ENCODE measurements at places on chromosomes 6 and 20.
A peak's percentile ranks its signal among the peaks of the same experiment; 100 is the strongest.

DNA sequence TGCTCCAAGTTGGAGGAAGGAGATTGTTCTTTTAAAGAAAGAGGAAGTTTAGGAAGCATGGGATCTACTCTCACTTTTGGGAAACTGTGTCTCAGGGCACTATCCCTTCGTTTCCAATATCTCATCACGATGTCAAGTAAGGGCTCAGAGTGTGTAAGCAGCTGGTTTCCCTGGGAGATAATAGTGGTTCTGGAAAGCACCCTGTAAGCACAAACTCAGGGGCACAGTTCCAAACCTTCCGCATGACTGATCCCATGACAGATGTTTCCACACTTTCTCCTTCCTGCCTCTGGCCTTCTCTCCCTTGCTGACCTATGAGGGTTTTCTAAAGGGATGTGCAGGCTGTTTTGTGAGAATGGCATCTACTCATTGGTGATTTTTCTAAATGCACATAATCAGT, 33.9 kb downstream of the ADTRP start:
- peak; percentile 91 for DNase-seq

GRCh38 chr6:33707771-33708170, 3.7 kb downstream of the UQCC2 start:
- no peak for DNase-seq

DNA sequence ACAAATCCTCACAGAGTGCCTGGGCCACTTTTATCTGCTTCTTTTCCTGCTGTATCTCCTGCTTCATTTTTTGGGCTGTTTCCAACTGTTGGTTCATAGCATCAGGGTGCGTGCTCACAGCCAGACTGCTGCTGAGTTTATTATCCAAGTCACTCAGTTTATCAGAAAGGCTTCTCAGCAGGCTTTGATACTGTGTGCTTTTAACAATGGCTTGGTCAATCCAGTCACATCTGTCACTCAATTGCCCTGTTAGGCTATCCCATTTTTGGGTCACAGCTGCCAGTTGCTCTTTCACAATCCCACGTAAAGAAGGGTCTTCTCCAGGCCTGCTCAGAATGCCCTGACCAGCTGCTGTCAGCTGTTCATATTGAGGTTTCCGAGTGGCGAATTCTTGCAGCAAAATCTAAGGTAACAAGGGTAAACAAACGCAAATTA, 87.2 kb downstream of the DST start:
- DNase-seq: no peak

DNA sequence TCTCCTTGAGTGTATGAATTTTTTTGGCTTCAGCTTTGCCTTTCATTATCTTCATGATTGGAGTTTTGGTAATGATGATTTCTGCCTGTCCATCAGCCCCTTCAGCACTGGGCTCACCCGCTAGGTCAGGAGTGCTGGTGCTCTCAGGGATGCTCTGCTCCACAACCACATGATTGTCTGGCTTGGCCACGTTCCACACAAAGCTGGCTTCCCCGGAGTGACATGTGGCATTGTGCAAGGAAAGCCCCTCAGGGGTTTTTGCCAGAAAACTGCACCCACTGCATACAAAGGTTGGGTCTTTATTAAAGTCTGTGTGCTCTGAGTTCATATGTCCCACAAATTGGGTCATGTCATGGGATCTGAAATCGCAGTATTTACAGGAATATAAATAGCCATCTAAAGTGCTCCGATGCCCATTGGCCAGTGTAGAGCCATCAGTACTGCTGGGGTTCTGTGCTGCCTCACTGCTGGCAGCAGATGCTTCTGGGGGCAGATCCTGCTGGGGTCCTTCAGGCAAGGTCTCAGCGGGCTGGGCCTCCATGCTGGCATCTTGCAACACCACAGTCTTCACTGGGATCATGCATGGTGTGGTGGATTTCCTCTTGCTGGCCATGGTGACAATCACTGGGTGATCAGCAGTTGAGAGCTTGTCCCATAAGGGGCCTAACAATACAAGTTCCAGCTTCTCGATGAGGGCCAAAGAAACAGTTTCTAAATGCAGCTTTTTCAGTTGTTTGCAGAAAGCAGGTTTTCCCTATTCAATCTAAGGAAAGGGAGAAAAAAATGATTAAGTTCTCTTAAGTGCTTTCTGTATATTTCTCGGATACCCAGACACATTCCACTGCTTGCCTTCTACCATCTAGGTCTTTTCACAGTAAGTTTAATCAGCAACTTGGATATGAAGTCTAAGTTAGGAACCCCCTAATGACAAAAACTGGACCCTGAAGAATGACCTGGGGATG, 67.2 kb downstream of the PLCG1 start:
- DNase-seq: no peak

- DNase-seq: no peak
Observed at GRCh38 chr20:50138479-50139393, 14.8 kb downstream of the PEDS1 start.

DNA sequence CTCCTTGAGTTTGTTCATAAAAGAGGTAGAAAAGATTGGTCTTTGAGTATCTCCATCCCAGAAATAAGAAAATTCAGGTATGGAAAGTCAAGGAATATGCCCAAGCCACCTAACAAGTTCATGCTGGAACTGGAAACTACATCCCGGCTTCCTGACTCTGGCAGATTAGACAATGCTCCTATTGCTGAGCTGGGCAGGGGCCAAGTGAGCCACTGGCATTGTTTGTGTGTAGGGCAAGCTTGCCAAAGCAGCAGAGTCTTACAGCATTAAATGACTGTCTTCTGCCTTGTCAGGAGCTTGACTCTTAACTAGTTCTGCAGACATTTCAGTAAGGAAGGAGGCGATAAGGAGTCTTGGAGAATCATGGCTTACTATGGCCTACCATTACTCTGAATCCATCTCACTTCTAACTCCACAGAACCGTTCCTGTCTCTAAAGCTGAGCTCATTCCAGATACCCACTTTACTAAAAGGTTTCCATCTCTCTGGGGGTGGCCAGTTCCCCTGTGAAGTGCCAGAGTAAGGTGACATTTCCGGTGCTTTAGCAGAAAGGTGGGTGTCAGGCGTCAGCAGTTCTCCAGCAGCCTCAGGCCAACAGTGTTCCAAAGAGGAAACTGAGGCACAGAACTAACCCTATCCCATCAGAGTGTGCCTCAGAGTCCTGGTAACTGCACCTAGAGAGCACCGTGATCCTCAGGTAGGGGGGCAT, 30.1 kb downstream of the PRDM1 start:
- no peak for DNase-seq

Data from suprapubic skin (tissue), 4 donors.